Sciatic nerve (tissue), 2 donors: ENCODE measurements at places on chromosomes 11 and 22. TPM values are rescaled to one million over a fixed set of nuclear protein-coding genes. Genes with fewer than 3 reads are reported as not detected.

DNA sequence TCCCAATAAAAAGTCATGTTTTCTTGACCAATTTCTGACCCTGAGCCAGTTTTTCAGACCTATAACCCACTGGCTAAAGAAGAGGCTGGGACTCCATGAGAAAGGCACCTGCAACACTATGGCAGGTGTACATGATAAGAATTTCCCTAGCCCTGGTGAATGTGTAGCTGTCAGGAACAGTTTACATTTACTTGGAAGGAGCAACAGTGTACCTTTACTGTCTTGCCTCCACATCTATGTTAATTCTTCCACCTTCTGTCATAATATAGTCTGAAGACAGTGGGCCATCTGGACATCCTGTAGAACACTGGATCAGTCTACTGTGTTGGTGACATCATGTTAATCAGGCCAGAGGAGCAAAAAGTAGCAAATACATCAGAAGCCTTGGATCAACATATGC is 72.1 kb upstream of the CD82 start:
- no peak for DNase-seq

GRCh38 chr11:3231851-3232744 is at the start of gene MRGPRE:
TSS of gene MRGPRE (minus strand) at chr11:3232417. CDS start at chr11:3228799, 3,618 bp downstream.
- DNase-seq: peak; percentile 63

DNA sequence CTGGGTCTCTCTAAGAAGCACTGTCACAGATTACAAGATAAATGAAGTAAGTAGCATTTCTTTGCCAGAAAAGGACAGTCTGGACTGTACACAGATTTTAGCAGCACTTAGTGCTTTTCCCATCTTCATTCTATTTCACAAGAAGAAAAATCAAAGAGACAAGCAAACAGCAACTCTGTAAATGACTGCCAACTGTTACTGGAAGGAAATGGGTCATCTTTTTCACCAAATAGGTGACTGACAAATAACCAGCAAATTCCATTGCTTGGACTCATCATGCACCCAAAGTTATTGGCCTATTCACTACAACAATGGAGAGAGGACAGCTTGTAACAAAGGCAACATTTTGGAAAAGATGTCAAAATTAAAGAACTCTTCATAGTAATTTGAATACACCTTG is 28.9 kb upstream of the CARD18 start:
- no peak for DNase-seq

DNA sequence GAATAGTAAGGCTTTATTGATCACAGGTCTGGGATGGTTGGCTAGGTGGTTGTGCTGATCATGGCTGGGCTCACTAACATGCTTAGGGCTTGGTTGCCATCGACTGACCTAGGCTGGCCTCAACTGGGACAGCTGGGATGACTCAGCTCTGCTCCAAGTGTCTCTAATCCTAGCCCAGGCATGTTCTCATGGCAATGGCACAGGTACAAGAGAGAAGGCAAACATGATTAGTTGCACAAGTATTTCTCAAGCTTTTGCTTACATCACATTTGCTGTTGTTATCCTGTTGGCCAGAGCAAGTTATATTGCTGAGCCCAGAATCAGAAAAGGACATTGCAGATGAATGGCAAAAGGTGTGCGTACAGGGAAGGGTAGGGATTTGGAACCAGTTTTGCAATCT is 68.5 kb upstream of the SLC35C1 start:
- no peak for DNase-seq

DNA sequence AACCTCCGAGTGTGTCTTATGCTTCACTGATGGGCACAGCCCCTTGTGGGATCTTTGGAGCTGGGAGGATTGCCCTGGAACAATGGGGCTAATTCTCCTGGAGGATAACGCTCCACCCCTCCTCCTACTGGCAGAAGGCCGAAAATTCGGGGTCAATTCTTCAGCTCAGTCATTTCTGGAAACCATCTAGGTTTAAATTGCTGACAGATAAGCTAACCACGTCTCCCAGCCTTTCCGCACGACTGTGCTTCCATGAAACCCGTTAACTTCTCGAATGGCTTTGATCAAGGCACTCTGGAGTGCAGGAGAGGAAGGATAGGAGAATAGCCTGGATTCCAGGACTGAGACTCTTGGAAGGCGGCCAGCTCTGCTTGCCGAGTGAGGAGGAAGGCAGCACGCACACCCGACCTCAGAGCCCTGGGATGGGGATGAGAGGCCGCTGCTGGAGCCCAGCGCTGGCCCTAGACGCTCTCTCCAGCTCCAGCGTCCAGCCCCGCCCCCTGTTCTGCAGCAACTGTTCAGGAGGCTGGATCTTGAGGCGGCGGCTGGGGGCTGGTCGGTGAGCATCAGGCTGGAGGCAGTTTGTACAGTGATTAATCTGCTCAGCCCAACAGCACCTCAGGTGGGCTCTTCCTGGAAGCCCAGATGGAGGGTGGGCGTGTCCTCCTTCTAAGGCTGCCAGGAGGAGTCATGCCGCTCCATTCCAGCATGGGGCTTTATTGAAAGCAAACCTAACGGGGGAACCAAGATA is 176.7 kb upstream of the NCAM1 start:
- peak; percentile 80 for DNase-seq

GRCh38 chr22:25085930-25086901 is 113.4 kb upstream of the CRYBB3 start:
- DNase-seq: peak; percentile 64

GRCh38 chr11:64846998-64847666 is 2.7 kb upstream of the CDC42BPG start:
- DNase-seq: peak; percentile 97

GRCh38 chr22:46617207-46617985 is 2.8 kb upstream of the GRAMD4 start:
- no peak for DNase-seq

GRCh38 chr11:114317787-114318137 is 21.6 kb downstream of the NNMT start:
- DNase-seq: no peak

DNA sequence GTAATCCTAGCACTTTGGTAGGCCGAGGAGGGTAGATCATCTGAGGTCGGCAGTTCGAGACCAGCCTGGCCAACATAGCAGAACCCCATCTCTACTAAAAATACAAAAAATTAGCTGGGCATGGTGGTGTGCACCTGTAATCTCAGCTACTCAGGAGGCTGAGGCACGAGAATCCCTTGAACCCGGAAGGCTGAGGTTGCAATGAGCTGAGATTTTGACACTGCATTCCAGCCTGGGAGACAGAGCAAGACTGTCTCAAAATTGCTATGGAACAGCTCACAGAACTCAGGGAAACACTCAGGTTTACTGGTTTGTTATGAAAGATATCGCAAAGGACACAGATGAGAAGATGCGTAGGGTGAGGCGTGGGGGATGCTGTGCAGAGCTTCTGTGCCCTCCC is 2.7 kb downstream of the FAM118A start:
- DNase-seq: no peak

GRCh38 chr22:29623553-29624169 is 20.2 kb downstream of the NF2 start:
- DNase-seq: no peak

- DNase-seq: no peak
Measured at GRCh38 chr11:72719551-72719950, 32.7 kb downstream of the ARAP1 start.

GRCh38 chr11:121071846-121072450 is 29.1 kb upstream of the TECTA start:
- DNase-seq: no peak

- no peak for DNase-seq
Measured at GRCh38 chr11:60165951-60166350, 16.9 kb downstream of the MS4A6A start.

- DNase-seq: peak; percentile 74
Measured at GRCh38 chr22:31046539-31047226, 34.4 kb upstream of the SMTN start.

GRCh38 chr11:1048375-1049070 is 12.0 kb upstream of the MUC6 start:
- peak; percentile 52 for DNase-seq

- DNase-seq: no peak
Measured at GRCh38 chr11:116471608-116472256, 301.1 kb downstream of the BUD13 start.

DNA sequence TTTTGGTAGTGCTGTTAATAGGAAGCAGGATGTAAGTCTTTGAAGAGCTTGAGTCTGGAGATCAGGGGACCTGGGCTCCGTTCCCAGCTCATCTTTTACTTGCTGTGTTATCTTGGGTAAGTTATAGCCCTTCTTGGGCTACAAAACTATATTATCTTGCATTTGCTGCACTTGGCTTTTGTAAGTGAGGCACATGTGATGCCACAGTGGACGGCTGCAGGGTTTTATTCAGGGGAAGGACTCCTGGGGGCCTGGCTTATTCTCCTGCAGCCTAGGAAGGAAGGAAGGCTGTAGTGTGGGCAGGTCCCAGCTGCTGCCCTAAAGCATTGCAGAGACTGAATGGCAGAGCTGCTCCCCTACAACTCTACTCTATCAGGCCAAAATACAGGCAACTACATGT is 6.4 kb downstream of the CD82 start:
- no peak for DNase-seq

The TPBGL gene
- 0.31 TPM for total RNA-seq

The OR2D2 gene
- not detected for total RNA-seq

The MCHR1 gene
- 0.76 TPM for total RNA-seq

The SCARF2 gene
- 30.6 TPM for total RNA-seq

The INS gene
- total RNA-seq: 1.5 TPM

The OR52I2 gene
- total RNA-seq: not detected

The PRG3 gene
- not detected for total RNA-seq

The MMP13 gene
- total RNA-seq: not detected

The ARHGEF17 gene
- 110 TPM for total RNA-seq

The CLMP gene
- 74.6 TPM for total RNA-seq

The TRIM44 gene
- 60.1 TPM for total RNA-seq

The MMP11 gene
- 3.9 TPM for total RNA-seq

The B4GALNT4 gene
- 32.2 TPM for total RNA-seq
